RPMI8226 (cell line): ENCODE measurements at places on chromosomes 4 and X.
A peak's percentile ranks its signal among the peaks of the same experiment; 100 is the strongest.

GRCh38 chr4:80235451-80235850 lies 31.0 kb upstream of the FGF5 start:
- no peak for DNase-seq

DNA sequence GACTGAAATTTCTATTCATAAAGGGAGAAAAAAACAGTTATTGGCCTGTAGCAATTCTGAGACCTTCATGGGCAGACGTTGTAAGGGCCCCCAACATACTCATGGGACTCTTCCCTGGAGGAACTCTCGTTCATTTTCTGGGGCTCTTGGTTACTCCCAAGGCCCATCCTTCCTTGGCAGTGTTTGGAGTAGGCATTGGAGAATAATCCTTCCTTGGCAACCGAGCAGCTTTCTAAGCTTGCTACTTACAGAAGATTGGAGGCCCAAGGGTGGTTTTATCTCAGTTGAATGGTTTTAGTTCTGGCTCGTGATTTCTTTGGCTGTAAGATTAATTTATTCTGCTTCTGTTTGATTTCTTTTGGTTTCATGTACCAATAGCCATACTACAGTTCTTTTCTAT lies 50.4 kb downstream of the ALG13 start:
- DNase-seq = no peak

DNA sequence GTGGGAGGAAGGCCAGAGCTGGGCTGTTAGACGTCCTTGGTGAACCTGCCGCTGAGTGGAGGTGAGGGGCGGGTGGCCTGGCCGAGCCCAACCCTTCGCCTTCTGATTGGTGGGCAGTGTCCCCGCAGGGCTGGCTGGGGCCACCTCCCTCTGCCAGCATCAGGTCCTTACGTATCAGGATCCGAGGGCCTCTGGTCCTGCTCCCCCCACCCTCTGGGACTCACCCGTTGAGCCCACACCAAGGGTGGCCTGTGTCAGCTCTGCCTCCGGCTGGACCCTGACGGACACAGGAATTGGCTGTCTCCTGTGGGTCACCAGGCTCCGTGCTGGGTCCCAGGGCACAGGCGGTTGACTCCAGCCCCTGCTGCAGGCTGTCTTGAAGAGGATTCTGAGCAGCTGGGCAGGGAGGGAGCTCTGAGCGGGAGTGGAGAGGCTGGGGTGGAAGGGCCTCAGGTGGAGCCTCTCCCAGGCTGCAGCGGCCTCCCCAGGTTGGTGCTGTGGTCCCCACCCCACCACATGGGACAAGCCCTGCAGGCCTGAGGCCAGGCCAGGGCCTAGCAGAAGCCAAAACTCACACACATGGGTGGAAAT lies 58.4 kb upstream of the NKX1-1 start:
- no peak for DNase-seq

GRCh38 chr4:112735474-112735951 lies 98.6 kb downstream of the LARP7 start:
- no peak for DNase-seq

GRCh38 chrX:118644378-118644777 lies 83.0 kb upstream of the IL13RA1 start:
- DNase-seq = peak; percentile 4

DNA sequence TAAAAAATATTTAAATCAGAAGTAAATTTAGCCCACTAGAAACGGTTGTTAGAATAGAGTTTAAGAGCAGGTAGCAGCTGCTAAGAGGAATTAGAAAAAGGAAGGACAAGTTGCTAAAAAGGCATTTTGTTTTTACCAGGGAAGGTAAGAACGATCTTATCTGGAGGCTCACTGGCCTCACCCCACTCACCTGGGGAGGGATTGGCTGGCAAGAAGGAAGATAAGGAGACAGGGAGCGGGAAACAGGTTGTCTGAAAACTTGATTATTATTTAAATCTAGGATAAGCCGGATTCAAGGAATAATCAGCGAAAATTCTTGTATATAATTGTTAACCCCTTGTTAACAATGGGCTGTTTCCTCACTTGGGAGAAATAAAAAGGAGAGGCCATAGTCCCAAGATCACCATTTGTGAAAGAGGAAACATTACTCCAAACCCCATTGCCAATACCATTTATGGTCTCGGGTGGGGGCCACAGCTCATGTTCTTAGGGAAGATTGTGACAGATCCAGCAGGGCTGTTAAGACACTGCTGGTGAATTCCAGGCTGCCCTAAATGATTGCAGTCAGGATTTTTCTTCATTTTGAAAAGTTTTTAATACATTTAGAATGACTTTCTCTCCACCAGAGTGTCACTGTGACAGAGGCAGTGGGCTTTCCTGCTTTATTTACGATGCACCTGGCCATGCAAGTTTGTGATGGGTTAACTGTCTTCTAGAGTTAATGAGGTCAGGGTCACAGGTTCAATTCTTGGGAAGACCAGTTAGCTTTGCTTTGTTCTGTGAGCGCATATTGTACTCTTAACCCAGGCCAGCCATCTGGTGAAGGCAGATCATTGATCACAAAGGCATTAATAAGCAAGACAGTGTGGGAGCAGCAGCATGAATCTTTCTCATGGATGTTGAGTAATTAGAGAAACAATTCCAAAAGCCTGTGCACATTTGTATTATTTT lies 106.6 kb downstream of the CEP135 start:
- DNase-seq = no peak

DNA sequence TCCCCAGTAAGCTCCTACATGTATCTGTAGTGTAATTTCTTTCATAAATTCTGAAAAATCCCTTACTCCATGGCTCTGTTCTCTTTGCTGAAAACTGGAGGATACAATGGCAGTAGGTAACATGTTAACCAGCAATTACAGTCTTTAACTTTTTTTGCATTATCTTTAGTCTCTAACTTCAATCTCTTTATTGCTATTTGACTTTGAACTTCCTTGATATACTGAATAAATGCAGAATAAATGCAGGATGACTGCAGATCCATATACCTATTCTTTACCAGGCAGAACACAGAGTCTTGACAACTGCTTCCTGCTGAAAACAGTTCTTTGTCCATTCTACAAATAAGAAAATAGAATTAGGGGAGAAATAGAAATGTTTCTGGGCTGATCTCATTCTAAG lies 101.3 kb downstream of the SLC7A11 start:
- DNase-seq = no peak

- no peak for DNase-seq
Observed at GRCh38 chrX:46180258-46180687, 364.9 kb downstream of the ZNF674 start.

DNA sequence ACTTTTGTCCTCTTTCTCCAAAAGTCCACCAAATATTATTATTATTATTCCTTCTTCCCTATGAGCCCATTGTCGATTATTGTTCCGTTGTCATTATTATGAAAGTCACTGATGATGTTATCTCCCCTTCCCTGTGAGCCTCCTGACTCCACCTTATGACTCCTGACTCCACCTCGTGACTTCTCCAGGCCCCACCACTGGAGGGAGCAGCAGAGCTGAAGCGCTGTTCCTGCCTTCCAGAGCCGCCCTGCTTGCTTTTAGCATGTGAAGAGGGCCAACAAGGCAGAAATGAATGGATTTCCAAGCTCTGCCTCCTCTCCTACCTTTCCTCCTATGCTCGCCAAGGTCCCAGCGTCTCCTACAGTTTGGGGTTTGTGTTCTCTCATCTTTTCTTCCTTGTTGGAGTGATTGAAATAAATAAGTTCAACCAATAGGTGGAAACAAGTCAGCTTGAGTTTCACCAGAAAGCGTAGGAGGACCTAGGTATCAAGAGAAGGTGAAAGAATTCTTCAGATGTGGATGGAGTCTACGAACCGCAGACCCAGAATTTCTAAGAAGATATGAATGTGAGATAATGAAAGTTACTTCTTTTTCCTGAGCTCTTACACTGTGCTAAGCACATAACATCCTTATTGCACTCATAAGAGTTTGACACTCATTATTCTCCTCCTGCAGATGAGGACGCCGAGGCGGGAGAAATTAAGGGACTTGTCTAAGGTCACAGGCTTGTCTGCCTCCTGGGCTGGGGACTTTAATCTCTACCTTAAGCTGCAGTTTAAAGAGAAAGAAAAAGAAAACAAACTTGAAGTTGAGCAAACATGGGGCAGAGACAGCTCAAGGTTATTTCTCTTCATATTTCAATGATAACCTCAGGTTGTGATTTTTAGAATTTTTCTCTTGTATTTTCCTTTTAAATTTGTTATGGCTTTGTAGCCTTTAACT lies 26.1 kb downstream of the IGSF1 start:
- peak; percentile 48 for DNase-seq

- DNase-seq = no peak
Observed at GRCh38 chr4:33149658-33150524, 2429.7 kb downstream of the PCDH7 start.

DNA sequence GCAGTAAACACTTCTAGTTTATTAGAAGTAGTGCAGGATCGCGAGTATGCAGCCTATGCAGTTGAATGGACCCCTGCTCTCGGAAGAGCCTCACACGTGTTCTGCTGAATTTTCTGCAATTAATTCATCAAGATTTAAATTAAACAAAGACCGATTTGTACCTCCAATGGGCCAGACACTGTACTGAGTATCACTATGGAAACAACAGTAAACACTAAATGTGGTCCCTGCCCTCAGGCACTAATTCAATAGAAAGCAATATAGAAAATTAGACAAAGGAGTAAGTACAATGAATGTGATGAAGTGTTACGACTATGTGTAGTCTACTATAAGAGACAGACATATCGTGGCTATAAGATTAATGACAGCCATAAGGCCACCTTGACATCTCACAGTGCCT lies 740.3 kb upstream of the FRG1 start:
- no peak for DNase-seq

DNA sequence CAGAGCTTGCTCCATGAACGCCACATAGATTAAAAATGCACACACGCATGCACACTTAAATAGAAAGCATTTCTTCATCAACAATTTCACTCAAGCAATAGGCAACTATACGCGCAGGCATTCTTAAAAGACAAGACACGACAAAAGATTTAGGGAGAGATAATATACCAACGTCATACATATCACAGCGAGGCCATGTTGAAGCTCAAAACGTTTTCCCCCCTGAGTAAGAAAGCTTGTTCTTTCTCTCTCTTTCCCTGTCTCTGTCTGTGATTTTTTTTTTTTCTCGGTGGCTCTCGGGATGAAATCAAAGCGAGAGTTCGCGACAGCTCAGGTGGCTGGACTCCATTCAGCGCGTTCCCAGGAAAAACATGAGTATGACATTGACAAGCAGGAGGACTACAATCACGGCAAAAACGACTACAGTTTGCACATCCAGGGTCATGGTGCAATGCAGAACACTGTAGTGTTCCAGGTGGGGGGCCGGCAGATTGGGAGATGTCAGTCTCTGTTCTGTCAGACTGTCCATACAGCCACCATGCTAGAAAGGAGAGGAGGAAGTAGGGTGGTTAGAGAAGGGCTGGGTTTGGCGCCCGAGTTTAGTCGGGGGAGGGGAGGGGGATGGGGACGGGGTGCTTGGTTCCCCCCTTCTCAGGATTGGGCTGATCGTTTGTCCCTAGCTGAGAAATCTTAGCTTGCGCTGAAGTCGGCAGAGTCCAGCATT lies 30.7 kb downstream of the ARHGEF9 start:
- peak; percentile 35 for DNase-seq

- DNase-seq = no peak
Observed at GRCh38 chr4:165751882-165752281, 121.2 kb upstream of the TLL1 start.

DNA sequence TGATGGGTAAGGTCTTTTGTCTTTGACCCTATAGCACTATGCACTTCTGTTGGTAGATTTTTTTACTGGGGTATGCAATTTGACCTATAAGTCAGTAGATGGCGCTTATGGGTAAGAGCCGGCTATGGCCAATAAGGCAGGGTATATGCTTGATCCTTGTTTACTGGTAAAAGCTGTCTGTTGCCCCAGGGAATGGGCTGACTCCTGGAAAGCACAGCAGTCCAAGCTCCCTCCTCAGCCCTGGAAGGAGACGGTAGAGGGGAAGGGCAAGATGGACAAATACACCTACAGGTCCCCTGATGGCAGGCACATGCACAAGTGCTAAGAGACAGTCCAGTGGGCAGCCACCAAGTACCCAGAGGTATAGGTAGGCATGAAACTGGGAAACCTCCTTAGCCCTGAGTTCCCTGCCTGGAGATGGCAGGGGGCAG lies 63.7 kb downstream of the ADAMTS3 start:
- DNase-seq = peak; percentile 6

- DNase-seq = peak; percentile 68
Observed at GRCh38 chrX:123884809-123885408, 25.1 kb downstream of the XIAP start.

DNA sequence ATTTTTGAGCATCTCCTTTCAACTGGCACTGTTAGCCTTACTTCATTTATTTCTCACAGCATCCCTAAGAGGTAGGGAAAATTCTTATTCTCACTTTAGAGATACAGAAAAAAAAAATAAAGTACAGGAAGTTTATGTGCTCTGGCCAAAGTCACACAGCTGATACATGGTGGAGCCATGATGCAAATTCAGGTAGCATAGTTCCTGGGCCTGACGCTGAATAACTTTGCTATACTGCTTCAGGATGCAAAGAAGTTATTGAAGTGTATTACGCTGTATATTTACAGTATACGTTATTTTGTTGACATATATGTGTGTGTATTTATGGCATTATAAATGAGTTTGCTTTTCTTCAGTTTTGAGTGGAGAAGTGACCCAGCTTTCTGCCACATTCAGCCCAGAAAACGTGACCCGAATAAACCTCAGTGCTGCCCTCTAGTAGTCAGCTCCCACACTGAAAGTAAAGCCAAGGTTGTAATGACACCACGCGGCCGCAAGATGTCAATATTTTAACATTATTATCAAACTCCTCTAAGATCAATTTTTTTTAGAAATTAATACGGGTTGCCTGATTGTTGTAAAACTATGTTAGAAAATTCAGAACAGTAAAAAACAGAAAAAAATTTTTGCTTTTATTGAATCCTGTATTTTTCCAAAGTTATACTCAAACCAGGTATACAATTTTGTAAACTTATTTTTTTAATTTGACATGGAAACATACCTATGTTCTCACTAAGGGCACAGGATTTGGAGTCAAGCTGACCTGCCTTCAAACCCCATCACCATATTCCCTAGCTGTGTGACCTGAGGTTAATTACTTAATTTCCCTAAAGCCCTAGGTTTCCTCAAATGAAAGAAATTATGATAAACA lies 3.8 kb upstream of the GUCY2F start:
- DNase-seq = peak; percentile 70

DNA sequence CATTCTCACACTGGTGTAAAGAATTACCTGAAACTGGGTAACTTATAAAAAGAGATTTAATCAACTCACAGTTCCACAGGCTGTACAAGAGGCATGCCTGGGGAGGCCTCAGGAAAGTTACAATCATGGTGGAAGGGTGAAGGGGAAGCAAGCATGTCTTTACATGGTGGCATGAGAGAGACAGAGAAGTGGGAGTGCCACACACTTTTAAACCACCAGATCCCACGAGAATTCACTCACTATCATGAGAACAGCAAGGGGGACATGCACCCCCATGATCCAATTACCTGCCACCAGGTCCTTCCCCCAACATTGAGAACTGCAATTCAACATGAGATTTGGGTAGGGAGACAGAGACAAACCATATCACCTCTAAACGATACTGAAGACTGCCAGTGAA lies 23.0 kb downstream of the EPGN start:
- DNase-seq = no peak

DNA sequence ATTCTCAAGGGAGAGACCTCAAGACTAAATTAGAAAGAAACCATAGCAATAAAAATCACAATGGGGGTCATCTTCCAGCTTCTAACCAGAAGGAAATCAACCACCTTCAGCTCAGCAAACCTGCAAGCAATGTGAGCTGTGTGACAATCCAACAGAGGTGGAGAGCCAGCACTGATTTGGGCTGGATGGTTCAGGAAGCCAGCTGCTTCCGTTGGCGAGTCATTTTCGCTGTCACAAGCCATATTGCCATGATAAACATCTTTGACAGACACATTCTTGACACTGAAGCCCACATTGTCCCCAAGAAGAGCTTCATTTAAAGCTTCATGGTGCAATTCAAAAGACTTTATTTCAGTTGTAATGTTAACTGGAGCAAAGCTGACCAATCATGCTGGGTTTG lies 22.7 kb downstream of the F8A1 start:
- peak; percentile 18 for DNase-seq
